Right ventricle myocardium inferior (tissue), 1 donor: ENCODE measurements at places on chromosomes 12 and 14. TPM values are rescaled to one million over a fixed set of nuclear protein-coding genes. Genes with fewer than 3 reads are reported as not detected.

VWF gene
- 244 TPM for total RNA-seq

RNASE7 gene
- not detected for total RNA-seq

OTOGL gene
- total RNA-seq = 0.38 TPM

GPR84 gene
- 0.22 TPM for total RNA-seq

STAT2 gene
- 31.6 TPM for total RNA-seq

GALNT8 gene
- total RNA-seq = 2.7 TPM

TMEM132C gene
- 2.6 TPM for total RNA-seq

TEX22 gene
- total RNA-seq = 2.4 TPM

RTL1 gene
- total RNA-seq = not detected

GYS2 gene
- not detected for total RNA-seq

GALNT9 gene
- not detected for total RNA-seq

STXBP6 gene
- total RNA-seq = 41.4 TPM

PABPN1 gene
- total RNA-seq = 73.7 TPM

DCAF11 gene
- total RNA-seq = 84.7 TPM

SELPLG gene
- 4.9 TPM for total RNA-seq

SGPP1 gene
- total RNA-seq = 5.4 TPM

TSPAN19 gene
- total RNA-seq = 0.49 TPM

TAS2R20 gene
- total RNA-seq = 0.46 TPM

PRPH gene
- total RNA-seq = 0.57 TPM

GARIN6 gene
- not detected for total RNA-seq

FAM222A gene
- total RNA-seq = 27.4 TPM

ADAMTS20 gene
- not detected for total RNA-seq

RAB35 gene
- total RNA-seq = 25.6 TPM

GLIPR1L2 gene
- total RNA-seq = 1.4 TPM

SPX gene
- total RNA-seq = 12.4 TPM

ADSS1 gene
- total RNA-seq = 191 TPM

SCN8A gene
- 0.24 TPM for total RNA-seq

CCDC175 gene
- total RNA-seq = not detected

DDX23 gene
- total RNA-seq = 37.2 TPM

SOAT2 gene
- total RNA-seq = not detected

FOXM1 gene
- total RNA-seq = 1.2 TPM

SIX6 gene
- total RNA-seq = not detected

HOXC5 gene
- not detected for total RNA-seq

TBC1D30 gene
- total RNA-seq = 0.35 TPM

SLC6A15 gene
- not detected for total RNA-seq

CCDC177 gene
- total RNA-seq = not detected

TMEM52B gene
- not detected for total RNA-seq

AMN gene
- 0.14 TPM for total RNA-seq

CDKN1B gene
- total RNA-seq = 38.0 TPM

FOXG1 gene
- not detected for total RNA-seq

ACVRL1 gene
- 49.6 TPM for total RNA-seq

TEX52 gene
- not detected for total RNA-seq

SLC7A7 gene
- total RNA-seq = 5.8 TPM

NGB gene
- not detected for total RNA-seq
